Germinal center (tissue), 1 donor: ENCODE measurements at places on chromosomes 12 and 14.

- peak; percentile 47 for DNase-seq
Measured at GRCh38 chr14:59422069-59422881, 42.9 kb downstream of the GPR135 start.

DNA sequence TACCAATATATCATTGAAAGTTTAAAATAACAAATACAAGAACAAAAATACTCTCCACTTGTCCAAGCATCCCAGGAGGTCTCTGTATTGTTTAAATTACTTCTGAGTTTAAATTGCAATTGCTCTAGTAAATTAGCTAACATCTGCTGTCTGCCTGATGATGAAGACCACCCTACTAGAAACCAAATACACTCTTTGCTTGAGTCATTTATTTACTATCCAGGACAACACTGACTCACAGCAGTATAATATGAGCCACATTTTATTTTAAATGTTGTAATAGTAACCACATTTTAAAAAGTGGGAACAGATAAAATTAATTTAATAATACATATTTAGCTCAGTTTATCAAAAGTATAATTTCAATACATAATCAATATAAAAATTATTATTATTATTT lies 62.9 kb upstream of the EEA1 start:
- DNase-seq = no peak

- DNase-seq = peak; percentile 56
Measured at GRCh38 chr12:46303039-46303666, 34.3 kb upstream of the SLC38A1 start.

DNA sequence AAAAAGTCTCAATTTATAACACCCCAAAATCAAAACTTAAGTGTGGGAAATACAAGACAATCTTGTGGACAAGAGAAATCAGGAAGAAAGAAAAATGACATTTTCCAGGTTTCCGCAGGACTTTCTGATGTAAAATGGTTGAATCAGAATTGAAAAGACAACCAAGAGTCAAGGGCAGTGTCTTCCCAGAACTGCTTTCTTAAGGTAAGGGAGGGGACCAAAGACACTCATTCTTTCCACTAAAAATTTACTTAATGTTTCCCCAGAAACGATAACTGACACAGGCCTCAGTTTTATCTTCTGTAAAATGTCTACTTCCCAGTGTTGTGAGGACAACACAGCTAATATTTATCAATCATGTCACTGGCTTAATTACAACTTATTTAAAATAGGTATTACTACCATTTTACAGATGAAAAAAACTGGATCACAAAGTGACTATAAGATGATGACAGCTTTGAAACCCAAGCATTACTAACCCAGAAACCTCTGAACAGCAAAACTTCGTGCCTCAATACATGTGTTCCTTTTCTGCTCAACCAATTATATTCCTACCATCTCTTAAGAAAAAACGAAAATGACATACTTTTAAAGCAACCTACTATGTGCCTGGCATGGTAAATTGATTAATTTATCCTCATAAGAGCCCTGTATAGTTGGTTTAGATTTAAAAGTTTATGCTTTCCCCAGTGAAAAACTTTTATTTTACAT lies 4.6 kb downstream of the SINHCAF start:
- DNase-seq = no peak

DNA sequence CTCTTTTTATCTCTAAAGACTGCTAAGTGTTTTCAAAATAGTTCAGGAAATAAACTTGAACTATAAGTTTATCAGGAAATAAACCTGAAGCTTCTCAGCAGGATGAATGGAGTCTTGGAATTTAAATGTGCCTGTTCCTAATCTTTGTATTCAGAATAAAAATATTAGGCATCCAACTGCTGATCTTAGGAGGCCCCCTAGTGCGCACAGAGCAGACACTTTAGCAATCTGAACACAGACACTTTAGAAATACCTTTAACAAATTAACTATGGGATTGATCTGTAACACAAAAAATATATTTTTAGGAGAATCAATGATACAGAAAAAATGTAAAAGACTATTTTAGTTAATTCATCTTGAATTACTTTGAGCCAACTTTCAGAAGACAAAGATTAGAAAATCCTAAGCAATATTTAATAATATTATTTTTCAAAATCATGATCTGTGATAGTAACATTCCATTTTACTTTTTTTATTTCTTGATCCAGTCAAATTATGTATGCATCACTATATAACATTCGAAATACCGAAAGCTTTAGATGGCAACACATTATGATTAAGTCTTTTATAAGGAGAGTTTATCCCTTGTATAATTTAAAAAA lies 80.9 kb downstream of the SLC41A2 start:
- no peak for DNase-seq

- DNase-seq = no peak
Measured at GRCh38 chr14:30064454-30064853, 136.8 kb upstream of the PRKD1 start.

DNA sequence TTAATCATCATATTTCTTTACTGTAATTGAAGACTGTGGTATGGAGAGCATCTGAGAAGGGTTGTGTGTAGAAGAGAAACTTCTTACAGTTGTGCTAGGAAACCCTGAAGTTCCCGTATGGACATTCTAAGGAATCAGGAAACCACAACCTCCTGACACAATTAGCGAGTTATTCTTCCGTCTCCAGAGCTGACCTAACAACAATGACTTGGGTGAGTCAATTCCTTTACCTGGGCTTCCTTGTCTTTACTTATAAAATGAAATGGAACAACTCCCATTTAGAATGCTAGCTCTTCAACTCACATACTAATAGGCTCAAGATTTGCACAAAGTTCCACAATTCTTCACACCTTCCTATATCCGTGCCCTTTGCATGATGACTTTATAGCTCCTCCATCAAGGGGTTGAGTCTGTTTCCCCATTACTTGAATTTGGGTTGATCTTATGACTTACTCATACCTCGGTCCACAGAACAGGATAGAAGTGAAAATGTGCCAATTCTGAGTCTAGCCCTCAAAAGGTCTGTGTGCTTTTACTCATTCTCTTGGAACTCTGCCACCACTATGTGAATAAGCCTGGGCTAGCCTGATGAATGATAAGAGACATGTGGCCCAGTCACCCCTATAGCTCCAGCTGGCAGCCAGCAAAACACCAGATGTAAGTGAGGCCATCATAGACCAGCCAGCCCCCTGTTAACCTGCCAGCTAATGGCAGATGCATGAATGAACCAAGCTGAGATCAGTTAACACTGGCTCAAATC lies 459.4 kb downstream of the ETNK1 start:
- no peak for DNase-seq

DNA sequence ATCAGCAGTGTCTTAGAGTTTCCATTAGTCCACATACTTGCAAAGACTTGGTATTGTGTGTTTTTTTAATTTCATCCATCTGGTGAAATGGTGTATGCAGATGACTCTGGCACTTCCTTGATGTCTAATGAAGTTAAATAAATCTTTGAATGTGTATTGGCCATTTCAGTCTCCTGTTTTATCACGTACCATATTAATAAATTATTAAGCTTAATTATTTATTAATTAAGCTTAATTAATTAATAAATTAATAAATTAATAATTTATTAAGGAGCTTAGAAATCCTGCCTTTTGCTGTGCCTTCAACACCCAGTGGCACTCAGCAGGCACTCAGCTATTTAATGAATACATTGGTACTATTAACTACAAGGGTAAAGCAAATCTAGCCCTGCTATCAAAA lies 18.2 kb downstream of the PDZRN4 start:
- DNase-seq = no peak

DNA sequence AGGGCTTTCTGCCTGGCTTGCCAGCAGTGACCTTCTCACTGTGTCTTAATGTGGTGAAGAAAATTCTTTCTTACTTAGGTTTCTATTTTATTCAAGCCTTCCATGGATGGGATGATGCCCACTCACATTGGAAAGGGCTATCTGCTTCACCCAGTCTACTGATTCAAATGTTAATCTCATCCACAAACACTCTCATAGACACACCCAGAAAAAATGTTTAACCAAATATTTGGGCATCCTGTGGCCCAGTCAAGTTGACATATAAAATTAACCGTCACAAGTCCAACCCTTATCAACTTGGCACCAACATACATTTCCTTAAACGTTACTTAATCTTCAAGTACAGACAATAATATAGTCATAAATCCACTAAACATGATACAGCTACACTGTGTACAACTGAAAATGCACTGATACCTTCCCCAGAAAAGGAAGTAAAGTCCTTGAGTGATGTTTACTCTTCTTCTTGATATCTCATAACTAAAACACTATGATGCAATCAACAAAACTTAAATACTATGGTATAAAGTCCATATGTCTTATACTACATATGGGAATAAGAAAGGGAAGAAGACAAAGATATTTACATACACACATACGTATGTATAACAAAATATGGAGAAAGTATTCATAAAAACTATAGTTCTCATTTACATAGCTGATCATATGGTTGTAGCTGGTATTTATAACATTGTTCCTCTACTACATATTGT lies 394.7 kb upstream of the NOVA1 start:
- no peak for DNase-seq

- no peak for DNase-seq
Measured at GRCh38 chr14:83372271-83372670, 1838.6 kb upstream of the SEL1L start.

DNA sequence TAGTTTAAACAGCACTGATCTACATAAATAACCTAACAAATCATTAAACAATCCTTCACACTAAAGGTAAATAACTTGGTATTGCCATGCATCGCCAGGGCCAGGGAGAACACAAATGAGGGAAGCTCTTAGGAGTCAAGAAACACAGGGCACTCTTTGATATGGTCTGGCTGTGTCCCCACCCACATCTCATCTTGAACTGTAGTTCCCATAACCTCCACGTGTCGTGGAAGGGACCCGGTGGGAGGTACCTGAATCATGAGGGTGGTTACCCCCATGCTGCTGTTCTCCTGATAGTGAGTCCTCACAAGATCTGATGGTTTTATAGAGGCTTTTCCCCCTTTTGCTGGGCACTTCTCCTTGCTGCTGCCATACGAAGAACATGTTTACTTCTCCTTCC lies 17.3 kb downstream of the TMEM132D start:
- DNase-seq = no peak

DNA sequence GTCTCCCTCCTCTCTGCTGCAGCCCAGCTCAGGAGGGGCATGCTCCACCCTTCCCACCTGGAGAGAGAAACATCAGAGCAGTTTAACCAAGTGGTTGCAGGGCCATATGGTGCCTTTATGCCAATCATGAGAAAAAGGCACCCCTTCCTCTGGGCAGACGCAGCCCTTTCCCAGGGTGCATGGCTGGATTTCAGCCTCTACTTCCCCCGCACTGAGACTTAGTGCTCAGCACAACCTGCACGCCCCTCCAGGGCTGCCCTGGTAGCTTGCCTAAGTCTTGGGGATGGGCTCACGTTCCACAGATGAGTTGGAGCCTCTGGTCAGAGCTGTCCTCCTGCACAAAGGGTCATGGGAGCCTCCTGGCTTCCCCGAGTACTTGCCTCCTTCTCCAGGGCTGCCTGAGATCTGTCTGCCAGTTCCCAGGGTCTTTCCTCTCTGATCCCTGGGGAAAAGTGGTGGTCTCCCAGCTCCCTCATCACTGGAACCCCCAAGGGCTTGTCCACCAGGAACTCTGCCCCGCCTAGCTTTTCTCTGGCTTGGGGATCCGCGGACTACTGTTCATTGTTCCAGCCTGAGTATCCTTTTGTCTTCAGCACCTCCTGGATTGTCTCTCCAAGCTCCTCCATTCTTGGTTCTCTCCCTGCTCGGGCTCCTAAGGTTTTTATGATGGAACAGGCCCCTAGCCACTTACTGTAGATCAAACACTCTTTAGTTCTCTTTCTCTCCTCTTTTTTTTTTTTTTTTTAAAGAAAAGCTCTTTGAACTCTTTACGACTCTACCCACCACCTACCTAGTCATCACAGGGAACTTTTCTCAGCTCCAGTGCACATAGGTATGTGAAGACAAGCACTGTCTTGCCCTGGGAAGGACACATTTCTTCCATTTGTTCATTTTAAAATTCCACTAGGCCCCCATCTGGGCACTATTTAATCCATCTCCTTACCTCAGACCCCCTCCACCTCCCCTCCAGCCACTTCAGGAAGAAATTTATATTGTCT lies 6.1 kb upstream of the KRT74 start:
- no peak for DNase-seq

- no peak for DNase-seq
Measured at GRCh38 chr12:101857043-101857558, 20.3 kb upstream of the DRAM1 start.

DNA sequence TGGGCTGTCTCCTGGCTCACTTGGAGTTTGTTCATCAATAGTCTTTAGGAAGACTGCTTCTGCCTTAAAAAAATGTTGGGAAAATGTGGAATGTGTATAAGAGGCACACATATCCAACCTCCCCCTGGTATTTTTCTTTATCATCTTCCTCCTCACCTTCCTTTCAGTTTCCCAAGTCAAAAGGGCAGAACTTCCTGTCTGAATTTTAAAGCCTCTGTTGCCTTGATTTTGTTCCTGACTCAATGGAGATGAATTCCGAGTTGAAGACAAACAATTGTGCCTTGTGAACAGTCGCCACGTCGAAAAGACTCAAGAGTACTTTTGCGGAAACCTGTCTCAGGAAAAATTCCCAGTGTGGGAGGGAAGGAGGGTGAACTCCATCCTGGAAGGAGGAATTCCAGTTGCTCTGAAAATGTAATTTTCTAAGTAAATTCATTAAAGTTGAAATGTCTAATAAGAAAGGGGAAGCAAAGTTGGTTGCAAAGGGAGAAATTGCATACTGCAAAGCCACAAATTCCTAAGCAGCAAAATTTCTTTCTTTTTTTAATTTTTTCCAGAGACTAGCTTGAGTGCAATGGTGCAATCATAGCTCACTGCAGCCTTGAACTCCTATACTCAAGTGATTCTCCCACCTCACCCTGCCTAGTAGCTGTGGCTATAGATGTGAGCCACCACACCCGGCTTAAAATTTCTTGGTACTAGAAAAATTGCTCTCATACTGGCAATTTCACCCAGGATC lies 50.2 kb upstream of the ELK3 start:
- DNase-seq = no peak

DNA sequence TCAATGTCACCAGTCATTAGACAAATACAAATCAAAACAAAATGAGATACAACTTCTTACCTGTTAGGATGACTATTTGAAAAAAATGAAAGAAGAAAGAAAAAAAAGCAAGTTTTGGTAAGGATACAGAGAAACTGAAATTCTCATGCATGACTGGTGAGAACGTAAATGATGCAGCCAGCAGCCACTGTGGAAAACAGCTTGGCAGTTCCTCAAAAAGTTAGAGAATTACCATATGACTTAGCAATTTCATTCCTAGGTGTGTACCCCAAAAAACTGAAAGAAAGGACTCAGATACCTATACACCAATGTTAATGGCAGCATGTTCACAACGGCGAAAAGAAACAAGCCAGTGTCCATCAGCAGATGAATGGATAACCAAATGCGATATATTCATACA lies 26.6 kb downstream of the NINJ2 start:
- no peak for DNase-seq

DNA sequence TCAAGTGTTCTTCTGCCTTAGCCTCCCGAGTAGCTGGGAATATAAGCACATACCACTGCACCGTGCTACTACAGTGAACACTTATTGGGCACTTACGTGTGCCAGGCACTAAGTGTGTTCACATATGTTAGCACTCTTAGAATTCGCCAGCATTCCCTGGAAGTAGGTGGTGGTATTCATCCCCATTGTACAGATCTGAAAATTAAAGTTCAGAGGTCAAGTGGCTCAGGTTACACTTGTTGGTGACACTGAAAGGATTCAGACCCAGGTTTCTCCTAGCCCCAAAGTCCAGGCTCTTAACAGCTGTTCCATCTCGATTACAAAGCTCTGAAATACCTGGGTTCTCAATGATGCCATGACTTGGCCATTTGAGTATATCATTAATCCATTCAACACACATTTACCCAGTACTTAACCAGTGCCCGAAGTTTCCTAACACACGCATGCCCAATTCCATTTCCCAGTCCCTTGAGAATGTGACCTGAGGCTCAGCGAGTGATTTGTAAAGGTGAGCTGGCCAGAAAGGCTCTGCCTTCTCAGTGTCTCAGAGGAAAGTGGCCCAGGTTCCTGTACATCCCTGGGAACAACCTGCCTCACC lies 4.8 kb downstream of the MVK start:
- DNase-seq = no peak
